Ovary (tissue), 10 donors: ENCODE measurements at places on chromosomes 6 and 20. TPM values are rescaled to one million over a fixed set of nuclear protein-coding genes. Genes with fewer than 3 reads are reported as not detected.

- no peak for DNase-seq
- no peaks in the 10 kb centered on the region for H3K27me3 ChIP-seq
- no peak overlapping the region for H3K4me3 ChIP-seq
- H3K27ac ChIP-seq, result no peak overlapping the region
- H3K36me3 ChIP-seq, result no peaks in the 10 kb centered on the region
These were observed 956.1 kb downstream of the EYS start for GRCh38 chr6:64750910-64751309.

DNA sequence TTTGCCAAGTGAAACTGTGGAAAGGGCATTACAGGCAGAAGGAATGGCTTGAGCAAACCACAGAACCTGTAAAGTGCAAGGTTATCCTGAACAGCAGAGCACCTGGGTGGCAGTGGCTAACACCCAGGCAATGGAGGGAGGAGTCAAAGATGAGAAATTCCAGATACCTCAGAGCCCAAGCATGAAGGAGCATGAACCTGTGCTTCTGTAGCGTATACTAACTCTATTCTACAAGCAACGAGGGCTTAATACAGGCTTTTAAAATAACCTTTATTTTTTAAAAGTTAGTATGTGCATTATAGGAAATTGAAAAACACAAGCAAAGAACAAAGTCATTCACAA lies 77.0 kb downstream of the CNBD2 start:
- peaks cover 1% of the 10 kb centered on the region for H3K4me1 ChIP-seq
- H3K36me3 ChIP-seq, result no peaks in the 10 kb centered on the region
- H3K4me3 ChIP-seq, result no peak overlapping the region
- H3K27ac ChIP-seq, result no peak overlapping the region
- DNase-seq, result no peak
- no peaks in the 10 kb centered on the region for H3K27me3 ChIP-seq

DNA sequence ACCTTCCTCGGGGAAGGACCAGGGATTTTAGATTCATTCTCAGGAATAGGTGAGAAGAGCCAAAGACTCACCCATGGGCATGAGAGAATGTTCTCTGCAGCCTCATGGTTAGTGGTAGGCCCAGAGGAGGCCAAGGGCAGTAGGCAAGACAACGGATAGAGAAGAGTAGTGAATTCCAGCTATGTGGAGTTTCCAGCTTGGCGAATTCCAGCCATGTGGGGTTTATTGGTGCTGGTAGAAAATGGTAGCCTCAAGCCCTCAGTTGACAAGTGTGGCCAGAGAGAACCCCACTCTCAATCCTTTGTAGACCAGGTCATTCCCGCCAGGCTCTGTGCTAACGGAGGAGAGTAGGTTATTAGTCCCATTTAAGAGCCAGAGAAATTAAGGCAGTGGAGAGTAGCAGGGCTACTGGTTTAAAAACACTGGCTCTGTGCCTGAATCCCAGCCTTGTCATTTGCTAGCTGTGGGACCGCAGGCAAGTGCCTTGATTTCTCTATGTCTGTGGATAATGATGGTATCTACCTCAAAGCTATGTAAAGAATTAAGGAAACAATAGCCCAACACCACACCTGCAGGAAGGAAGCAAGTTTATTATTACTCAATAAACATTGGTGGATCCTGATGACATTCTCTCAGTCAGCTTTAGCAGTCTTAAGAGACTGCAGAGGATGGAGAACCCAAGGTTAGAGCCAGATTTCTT lies 2.0 kb upstream of the SLC9A8 start:
- DNase-seq, result no peak
- peaks cover 6% of the 10 kb centered on the region for H3K4me1 ChIP-seq
- H3K27ac ChIP-seq, result no peak overlapping the region
- no peaks in the 10 kb centered on the region for H3K36me3 ChIP-seq
- no peaks in the 10 kb centered on the region for H3K27me3 ChIP-seq

DNA sequence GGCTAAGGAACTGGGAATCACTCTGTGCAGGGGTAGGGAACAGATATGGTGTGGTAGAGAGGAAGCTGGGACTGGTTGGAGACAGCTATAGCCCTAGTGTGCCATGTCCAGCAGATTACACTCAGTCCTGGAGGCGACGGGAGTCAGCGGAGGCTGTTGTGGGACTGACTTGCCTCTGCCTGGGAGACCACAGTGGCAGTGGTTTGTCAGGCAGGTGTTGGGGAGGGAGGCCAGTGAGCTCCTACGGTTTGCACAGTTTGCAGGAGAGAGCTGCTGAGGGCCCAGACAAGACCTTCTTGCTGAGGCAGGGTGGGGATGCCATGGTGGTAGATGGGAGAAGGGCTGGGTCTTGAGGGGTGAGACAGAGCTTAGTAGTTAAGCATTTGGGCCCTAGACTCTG lies 4.9 kb downstream of the PLCG1 start:
- no peak overlapping the region for H3K4me3 ChIP-seq
- H3K27me3 ChIP-seq, result no peaks in the 10 kb centered on the region
- no peaks in the 10 kb centered on the region for H3K36me3 ChIP-seq

- H3K4me1 ChIP-seq, result no peaks in the 10 kb centered on the region
- no peaks in the 10 kb centered on the region for H3K36me3 ChIP-seq
- no peak overlapping the region for H3K27ac ChIP-seq
- no peaks in the 10 kb centered on the region for H3K27me3 ChIP-seq
These were observed 173.7 kb downstream of the PHACTR1 start for GRCh38 chr6:12890171-12890790.

DNA sequence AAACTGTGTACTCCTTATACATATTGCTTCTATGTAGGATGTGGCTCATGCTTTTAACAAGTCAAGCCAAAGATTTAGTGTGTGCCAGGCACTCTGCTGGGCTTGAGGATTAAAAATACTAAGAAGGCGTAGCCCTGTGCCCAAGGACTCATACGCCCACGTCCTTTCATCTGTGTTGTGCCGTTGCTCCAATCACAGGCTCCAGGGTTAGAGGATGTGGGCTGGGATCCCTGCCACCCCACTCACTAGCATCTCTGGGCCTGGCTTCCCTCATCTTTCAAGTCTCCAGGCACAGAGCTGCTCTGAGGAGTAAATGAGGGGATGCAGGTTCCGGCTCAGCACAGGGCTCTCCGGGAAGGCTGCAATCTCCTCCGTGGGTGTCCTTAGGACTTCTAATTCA lies 214.2 kb downstream of the SYNDIG1 start:
- no peak for DNase-seq
- no peaks in the 10 kb centered on the region for H3K27me3 ChIP-seq
- peaks cover 3% of the 10 kb centered on the region for H3K4me1 ChIP-seq
- H3K36me3 ChIP-seq, result no peaks in the 10 kb centered on the region
- H3K27ac ChIP-seq, result no peak overlapping the region

DNA sequence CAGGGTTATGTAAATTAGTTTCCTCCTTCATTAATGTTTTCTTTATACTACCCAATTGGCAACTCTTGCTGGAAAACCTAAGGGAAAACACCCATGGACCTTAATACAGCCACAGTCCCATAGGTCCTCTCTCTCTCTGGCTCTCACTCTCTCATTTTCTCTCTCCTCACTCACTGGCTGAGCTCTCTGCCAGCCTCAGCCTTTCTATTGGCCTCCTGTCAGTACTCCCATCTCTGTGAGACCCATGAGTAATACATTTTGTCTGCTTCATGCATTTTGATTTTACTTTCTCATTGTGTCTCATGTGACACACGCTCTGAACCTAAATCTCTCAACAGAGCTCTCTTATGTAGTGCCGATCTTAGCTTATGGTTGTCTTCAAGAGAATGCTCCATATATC lies 907.5 kb downstream of the C6orf118 start:
- DNase-seq, result no peak
- no peaks in the 10 kb centered on the region for H3K27me3 ChIP-seq
- no peaks in the 10 kb centered on the region for H3K36me3 ChIP-seq
- no peak overlapping the region for H3K27ac ChIP-seq
- no peak overlapping the region for H3K4me3 ChIP-seq

DNA sequence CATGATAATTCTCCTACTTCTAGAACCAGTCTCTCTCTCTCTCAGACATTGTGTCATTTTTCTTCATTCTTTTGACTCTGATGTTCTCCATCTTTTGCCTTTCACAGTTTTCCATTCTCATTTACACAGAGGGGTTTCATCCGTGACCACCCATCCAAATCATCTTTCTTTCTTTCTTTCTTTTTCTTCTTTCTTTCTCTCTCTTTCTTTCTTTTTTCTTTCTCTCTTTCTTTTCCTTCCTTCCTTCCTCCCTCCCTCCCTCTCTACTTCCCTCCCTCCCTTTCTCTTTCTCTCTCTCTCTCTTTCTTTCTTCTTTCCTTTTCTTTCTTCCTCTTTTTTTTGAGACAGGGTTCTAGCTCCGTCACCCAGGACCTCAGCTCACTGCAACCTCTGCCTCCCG lies 19.9 kb upstream of the SASH1 start:
- no peaks in the 10 kb centered on the region for H3K36me3 ChIP-seq
- no peaks in the 10 kb centered on the region for H3K27me3 ChIP-seq
- H3K27ac ChIP-seq, result no peak overlapping the region
- no peak for DNase-seq

DNA sequence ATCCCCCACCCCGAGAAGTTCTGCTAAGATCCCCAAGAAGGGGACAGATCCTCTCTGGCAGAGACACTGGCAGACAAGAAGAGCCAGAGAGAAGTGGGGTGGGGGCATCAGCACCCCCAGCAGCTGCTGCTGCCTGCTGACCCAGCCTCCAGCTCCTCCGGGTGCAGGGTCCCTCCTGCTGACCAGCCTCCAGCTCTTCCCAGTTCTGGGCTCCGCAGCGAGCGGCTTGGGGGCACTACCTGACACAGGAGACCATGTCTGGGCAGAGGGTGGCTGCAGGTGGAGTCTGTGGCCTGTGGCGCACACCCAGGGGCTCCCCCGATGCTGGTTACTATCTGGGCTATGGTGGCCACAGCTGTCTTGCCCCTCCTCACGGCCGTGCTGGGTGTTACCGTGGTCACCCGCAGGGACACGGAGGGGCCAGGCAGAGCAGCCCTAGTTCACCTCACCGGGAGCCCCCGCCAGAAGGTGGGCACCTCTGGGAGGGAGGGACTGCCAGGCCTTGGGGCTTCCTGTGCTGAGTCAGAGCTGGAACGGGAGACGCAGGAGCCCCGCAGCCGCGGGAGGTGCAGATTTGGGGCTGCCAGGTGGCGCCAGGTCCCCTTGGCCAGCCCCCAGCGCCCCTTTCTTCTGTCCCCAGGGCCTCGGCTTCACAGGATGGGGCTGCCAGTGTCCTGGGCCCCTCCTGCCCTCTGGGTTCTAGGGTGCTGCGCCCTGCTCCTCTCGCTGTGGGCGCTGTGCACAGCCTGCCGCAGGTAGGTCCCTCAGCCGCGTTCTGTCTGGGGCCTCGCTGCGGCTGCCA lies 630 bp downstream of the LIME1 start:
- no peak overlapping the region for H3K27ac ChIP-seq
- H3K36me3 ChIP-seq, result no peaks in the 10 kb centered on the region
- no peak overlapping the region for H3K4me3 ChIP-seq
- peaks cover 10% of the 10 kb centered on the region for H3K4me1 ChIP-seq
- DNase-seq, result peak; percentile 47
- H3K27me3 ChIP-seq, result no peaks in the 10 kb centered on the region

DNA sequence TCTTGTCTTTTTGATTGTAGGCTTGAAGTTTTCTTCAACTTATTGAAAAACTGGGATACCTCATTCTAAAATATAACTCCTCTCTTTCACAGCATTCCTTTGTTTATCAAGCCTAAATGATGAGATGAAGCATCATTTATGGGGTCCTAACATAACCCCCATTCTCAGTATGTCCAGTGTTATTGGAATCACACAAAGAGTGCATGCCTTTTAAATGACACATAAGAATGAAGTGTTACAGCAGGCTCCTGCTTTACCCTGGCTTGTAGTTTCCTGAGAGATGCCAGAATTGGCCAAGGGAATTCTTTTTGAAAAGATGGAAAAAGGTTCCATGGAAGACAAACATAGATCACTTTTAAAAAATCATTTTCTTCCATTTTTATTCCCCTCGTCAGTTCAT lies 502.4 kb downstream of the BCKDHB start:
- H3K27ac ChIP-seq, result no peak overlapping the region
- H3K27me3 ChIP-seq, result no peaks in the 10 kb centered on the region
- no peak overlapping the region for H3K4me3 ChIP-seq
- DNase-seq, result no peak
- H3K36me3 ChIP-seq, result no peaks in the 10 kb centered on the region

DNA sequence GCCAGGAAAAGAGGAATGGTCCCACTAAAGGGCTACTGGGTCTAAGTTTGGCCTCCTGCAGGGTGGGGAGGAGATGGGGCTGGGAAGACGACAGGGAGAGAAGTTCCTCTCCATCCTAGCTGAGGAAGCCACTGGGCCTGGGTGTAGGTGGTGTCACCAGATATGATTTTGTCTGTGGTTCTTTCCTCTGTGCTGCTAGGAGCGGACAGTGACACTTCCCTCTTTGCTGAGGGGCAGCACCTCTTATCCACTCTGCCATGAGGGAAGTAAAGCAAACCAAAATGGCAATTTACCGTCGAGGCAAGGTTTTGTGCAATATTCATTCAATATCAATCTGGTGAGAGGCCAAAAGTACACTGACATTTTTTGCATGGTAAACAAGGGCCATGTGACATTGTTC lies 33.0 kb upstream of the NR2E1 start:
- peaks cover 2% of the 10 kb centered on the region for H3K4me1 ChIP-seq
- H3K4me3 ChIP-seq, result no peak overlapping the region
- no peaks in the 10 kb centered on the region for H3K27me3 ChIP-seq
- H3K27ac ChIP-seq, result no peak overlapping the region
- no peak for DNase-seq

DNA sequence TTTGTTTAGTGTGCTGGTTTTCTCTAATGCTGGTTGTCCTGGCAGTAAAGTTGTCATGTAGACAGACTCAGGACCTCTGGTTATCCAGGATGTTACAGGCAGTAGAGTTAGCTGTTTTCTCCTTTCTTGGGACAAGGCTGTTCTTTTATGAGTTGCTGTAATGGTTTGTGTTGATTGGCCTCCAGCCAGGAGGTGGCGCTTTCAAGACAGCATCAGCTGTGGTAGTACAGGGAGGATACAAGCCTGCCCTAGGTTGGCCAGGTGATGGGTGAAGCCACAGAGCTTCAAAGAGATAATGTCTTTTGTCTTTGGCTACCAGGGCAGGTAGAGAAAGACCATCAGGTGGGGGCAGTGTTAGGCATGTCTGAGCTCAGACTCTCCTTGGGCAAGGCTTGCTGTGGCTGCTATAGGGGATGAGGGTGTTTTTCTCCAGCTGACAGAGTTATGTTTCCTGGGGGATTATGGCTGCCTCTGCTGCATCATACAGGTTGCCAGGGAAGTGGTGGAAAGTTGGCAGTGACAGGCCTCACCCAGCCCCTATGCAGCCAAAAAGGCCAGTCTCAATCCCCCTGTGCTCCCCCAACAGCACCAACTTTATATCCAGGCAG lies 127.2 kb upstream of the TAB2 start:
- H3K27me3 ChIP-seq, result no peaks in the 10 kb centered on the region
- H3K4me3 ChIP-seq, result no peak overlapping the region
- no peaks in the 10 kb centered on the region for H3K36me3 ChIP-seq

GRCh38 chr6:30344868-30345671 lies at the start of gene RPP21:
Gene RPP21, plus strand, starts transcription at chr6:30345156. Its CDS starts 16 bp downstream, at chr6:30345172.
- H3K27ac ChIP-seq, result peak within 1 kb of the TSS; percentile 83
- peaks cover 2% of the 10 kb centered on the region for H3K4me1 ChIP-seq
- peak; percentile 89 for DNase-seq
- no peaks in the 10 kb centered on the region for H3K36me3 ChIP-seq
- H3K27me3 ChIP-seq, result no peaks in the 10 kb centered on the region

GRCh38 chr20:56249244-56249955 lies 868 bp downstream of the MC3R start:
- no peaks in the 10 kb centered on the region for H3K4me1 ChIP-seq
- no peak overlapping the region for H3K4me3 ChIP-seq
- no peaks in the 10 kb centered on the region for H3K27me3 ChIP-seq
- DNase-seq, result peak; percentile 18
- no peak overlapping the region for H3K27ac ChIP-seq

The CENPQ gene
- total RNA-seq, result 5.7 TPM

The MTFR2 gene
- total RNA-seq, result not detected

The PTCHD4 gene
- 1.2 TPM for total RNA-seq

The ADGB gene
- total RNA-seq, result not detected

The LBP gene
- total RNA-seq, result not detected

The PRDM13 gene
- not detected for total RNA-seq

The SIM1 gene
- not detected for total RNA-seq

The NOTCH4 gene
- total RNA-seq, result 13.6 TPM
